ENCODE measurements at places on chromosomes 6 and 20.
A peak's percentile ranks its signal among the peaks of the same experiment; 100 is the strongest.

- DNase-seq: no peak
Measured at GRCh38 chr20:47775841-47776240, 9.4 kb downstream of the SULF2 start.

DNA sequence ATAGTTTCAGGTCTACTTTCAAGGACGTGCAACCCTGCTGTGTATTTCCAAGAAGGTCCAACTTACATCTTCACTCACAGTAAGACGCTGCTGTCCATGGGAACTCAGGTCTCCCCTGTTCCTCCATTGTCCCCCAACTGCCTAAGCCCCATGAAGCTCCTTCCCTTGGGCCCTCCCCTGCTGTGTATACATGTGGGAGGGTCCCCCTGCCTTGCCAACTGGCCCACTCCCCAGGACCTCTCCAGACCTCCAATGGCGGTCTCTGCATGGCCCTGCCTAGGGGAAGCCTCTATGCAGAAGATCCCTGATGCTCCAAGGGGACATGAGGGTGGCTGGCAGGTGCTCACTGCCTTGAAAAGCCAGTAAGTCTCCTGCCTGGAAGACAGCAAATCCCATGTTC lies 186.7 kb upstream of the CST7 start:
- no peak for DNase-seq

- no peak for DNase-seq
Measured at GRCh38 chr6:36493319-36493718, 50.5 kb downstream of the KCTD20 start.

GRCh38 chr20:2108498-2108897 lies 6.9 kb downstream of the STK35 start:
- no peak for DNase-seq

GRCh38 chr6:113411011-113411410 lies 446.1 kb upstream of the MARCKS start:
- DNase-seq: peak; percentile 16

- DNase-seq: no peak
Measured at GRCh38 chr6:19788686-19789085, 48.5 kb upstream of the ID4 start.

- DNase-seq: no peak
Measured at GRCh38 chr6:129382916-129383315, 327.1 kb downstream of the ARHGAP18 start.

GRCh38 chr20:62708591-62709536 lies at the start of gene NTSR1:
TSS of gene NTSR1 (plus strand) at chr20:62708836. CDS start at chr20:62709208, 372 bp downstream.
- no peak for DNase-seq

DNA sequence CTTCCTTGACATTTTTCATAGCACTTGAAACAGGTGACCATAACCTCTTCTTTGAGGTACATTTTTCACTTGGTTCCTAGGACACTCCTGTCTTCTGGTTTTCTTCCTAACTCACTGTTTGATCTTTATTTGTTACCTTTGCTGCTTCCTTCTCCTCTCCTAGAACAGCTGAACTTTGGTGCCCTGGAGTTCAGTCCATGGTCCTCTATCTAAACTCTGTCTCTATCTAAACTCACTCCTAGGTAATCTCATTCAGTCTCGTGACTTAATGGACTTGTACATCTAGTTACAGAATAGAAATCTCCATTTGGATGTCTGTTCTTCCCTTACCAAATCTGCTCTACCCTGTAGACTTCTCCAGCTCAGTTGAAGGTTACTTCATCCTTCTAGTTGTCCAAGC lies 73.7 kb downstream of the SHPRH start:
- no peak for DNase-seq

DNA sequence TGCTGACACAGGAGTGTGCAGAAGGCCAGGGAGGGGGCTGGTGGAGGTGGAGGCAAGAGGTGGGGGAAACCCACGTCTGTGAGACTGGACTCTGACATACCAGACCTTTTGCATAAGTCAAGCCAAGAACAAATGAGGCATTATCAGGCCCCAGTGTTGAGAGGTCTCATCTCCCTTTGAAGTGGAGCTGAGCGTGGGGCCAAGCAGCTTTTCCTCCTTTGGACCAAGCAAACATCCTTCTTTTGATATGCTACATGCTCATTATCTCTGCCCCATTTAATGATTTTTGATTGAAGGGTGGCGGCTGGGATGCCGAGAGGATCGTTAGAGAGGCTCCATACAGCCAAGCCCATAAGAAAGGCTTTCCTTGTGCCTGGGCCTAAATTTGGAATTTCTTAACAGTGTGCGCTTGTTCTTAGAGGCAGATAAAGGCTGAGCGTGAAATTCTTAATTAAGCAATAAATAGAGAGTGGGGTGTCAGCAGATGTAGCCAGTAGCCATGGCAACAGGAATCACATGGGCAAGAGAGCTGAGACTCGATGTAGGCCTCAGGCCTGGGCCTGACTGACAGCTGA lies 244.5 kb downstream of the PKHD1 start:
- DNase-seq: no peak

DNA sequence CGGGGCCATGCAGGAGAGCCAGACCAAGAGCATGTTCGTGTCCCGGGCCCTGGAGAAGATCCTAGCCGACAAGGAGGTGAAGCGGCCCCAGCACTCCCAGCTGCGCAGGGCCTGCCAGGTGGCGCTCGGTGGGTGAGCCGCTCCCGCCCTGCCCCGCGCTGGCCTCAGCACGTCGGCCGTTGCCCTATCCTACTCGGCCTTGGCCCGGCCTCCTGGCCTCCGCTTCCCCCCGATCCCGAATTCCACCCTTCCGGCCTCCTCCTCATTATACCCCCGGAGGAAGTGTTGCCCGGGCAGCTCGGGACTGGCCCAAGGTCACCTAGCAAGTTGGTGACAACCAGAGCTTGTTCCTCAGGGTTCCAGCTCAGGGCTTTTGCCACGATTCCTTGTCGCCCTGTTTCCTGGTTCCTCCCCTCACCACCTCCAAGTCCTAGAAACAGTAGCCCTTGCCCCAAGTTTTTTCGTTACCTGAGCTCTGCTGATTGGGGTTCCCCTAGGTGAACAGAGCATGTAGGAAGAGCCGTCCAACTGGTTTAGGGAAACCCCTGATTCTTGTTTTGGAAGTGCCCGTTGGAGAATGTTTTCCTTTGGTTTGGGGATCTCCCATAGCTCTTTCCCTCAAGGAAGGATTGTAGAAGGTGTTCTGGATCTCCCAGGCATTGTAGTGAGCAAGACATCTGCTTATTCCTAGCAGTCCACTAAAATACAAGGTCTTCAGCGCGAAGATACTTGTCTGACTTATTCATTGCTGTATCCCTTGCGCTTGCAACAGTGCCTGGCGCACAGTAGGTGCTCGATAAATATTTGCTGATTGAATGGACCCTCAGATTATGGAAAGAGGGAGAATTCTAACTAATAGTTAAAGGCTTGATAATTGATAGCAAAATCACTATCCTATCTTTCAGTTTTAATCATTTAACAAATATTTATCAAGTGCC lies 641 bp downstream of the ARFGEF2 start:
- DNase-seq: no peak

- no peak for DNase-seq
Measured at GRCh38 chr20:4157516-4157915, 142.2 kb upstream of the RNF24 start.

DNA sequence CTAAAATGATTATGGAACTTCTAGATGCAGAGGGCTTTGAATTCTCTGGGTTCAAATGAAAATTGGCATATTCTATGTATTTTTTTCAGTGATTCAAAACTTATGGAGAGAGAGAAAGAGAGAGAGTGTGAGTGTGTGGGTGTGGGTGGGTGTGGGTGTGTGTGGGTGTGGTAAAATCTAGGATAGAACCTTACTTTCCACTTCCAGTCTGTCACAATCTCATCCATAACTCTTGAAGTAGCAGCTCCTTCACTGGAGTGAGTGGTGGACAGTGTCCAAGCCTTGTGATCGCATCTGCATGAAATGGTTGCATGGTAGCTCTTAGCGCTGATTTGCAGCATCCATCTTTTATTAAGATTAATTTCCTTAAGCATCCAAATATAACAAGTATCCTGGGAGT lies 37.7 kb downstream of the ADGB start:
- no peak for DNase-seq

DNA sequence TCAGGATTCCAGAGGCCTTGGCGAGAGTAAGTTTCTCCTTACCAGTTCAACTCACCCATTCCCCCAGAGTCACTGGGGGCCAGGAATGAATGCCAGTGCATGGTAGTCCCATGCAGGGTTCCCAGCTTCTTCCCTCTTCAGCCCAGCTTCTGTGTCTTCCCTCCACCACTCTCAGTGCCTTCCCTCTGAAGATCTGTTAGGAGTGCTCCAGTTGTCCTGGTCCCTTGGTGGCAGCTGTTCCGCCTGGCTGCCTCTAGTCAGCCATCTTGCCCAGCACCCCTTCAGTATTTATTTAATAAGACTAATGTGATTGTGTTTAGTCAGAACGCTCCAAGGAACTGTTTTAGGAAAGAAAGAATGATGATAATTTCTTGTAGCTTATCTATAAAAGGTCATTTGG lies 23.1 kb downstream of the FIG4 start:
- no peak for DNase-seq

GRCh38 chr20:17617868-17618672 lies 48.2 kb downstream of the DSTN start:
- DNase-seq: no peak

DNA sequence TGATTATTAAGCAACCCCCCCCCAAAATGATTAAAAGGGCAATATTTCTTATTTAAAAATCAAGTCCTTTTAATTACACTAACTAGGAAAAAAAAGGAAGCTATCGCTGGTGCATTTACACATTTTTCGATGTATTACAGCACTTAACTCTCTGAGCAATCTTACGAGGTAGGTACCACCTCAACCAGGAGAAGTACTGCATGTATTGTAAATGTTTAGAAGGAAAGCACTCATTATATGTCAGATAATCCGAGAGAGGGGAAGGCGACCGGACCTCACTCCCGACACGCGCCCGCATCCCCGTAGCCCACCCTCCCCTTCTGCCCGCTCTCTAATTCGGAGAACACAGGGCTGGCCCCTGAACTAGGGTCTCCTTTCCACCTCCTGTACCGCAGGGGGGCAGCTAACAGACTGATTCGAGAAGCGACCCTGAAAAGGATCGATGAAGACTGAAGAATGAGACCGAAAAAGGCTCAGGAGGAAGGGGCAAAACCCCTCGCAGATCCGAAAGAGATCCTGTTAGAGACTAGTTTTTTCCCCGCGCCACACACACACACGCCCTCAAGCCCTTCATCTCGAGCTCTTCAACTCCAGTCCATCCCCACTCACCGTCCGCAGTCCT lies 337 bp downstream of the ESF1 start:
- DNase-seq: no peak

GRCh38 chr6:83514466-83514865 lies 2.1 kb downstream of the PRSS35 start:
- DNase-seq: no peak

DNA sequence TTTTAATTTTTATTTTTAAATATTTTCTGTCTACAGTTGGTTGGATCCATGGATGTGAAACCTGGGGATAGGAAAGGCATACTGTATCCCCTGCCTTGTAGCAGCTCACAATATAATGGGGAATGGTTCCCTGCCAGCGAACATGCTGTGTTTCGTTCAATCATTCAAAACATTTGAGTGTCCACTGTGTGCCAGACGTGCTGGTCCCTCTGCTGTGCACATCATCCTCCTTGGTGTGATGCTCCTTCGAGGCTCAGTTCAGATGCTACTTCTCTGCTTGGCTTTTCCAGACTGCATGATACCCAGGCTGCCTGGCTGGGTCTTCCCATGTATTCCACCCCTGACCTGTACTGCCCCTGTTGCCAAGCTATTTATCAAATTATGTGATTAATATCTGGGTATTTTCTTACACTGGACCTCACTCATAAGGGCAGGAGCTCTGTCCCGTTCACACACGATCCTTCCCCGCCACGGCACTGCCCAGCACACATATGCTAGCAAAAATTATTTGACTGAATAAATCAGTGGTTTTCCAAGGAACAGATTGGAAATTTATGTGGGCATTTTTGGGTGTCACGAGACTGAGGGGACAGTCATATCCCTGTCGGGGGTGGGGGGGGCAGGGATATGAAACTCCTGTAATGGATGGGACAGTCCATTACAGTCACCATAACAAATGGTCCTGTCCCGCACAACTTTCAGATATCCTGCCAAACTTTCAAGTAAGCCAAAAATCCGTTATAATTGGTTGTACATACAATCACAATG lies 4.9 kb downstream of the SDCBP2 start:
- peak; percentile 6 for DNase-seq

DNA sequence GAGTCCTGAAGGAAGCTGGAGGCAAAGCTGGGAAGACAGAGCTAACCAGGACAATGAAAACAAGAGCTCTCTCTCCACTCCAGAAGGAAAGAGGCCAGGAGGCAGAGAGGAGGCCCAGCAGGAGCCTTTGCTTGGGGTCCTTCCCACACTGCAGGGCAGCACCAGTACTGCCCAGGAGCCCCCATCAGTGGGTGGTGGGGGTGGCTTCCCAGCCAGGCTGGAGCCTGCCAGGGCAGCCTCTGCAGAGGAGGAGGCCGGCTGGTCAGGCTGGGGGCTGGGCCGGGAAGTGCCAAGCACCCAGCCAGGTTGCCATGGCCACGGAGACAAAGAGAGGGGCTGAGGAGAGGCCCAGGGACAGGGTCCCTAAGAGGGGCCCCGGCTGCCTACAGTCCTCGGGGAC lies 33.4 kb downstream of the PREX1 start:
- no peak for DNase-seq

DNA sequence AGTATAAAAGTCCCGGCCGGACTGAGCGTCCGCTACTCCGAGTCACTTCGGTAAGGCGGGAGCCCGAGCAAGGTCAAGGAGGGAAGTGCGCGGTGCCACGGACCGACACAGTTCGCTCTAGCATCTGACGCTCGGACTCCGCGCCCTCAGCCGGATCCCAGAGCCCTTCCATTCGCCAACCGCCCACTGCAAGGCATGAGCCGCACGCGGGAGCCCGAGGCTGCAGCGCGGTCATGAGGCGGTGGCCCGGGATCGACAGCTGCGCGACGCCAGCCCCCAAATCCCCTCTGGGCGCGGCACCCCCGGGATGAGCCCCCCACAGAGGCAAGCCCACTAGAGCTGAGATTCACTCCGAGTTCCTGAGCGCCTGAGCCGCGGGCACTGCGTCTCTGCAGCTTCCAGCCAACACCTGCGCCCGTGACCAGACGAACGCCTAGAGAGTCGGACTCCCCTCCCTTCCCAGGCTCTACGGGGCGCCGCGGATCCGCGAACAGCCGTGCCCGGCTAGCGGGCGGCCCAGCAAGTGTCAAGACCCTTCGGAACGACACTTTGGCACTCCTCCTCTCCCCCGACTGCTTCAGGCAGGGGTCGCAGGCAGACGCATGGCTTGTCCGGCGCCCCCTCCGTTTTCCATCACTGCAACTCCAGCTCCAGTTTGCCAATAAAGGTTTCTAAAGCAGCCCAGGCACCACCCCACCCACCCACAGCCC lies 725 bp upstream of the ISM1 start:
- DNase-seq: no peak

DNA sequence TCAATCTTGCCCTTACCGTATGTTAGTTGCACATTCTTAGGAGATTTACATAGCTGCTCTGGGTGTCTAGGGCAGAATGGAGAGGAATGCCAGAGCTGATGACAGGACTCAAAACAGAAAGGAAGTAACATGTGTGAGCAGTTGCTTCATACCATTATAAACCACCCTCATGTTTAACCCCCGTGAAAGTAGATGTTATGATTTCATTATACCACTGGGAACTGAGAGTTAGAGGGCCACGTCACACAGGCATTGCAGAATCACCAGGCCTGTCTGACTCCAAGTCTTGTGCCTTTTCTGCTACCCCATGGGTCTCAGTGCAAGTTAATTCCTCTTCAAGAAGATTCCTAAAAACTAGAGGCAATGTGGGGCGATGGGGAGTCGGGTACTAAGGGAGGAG lies 23.5 kb upstream of the SIM1 start:
- DNase-seq: no peak
